Calu3 (cell line): ENCODE measurements at places on chromosomes 4 and X. TPM values are rescaled to one million over a fixed set of nuclear protein-coding genes. Genes with fewer than 3 reads are reported as not detected.

RXFP1 gene
- not detected in 2 replicates for total RNA-seq

USP26 gene
- not detected in 2 replicates for total RNA-seq

SLIT2 gene
- total RNA-seq, result 2.0 and 3.8 TPM in 2 replicates

DCAF4L1 gene
- 0.68 and 1.0 TPM in 2 replicates for total RNA-seq

GRCh38 chr4:25749150-25749794 lies 93.6 kb downstream of the SLC34A2 start:
- no peak for DNase-seq

DNA sequence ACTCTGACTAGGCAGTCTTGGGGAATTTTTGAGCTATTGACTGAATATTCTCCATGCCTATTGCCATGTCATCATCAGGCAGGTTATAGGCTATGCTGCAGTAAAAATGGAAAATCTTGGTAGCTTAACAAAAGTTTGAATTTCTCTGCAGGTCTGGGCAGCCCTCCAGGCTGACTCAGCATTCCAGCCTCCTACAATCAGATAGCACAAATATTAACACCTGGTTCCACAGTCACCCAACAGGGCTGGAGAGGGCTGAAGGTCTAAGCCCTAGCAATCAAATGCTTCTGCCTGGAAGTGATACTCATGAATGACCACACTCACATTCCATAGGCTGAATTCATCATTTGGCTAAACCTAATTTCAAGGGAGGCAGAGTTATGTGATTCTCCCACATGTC lies 9.6 kb upstream of the PPP3CA start:
- peak; percentile 55 for DNase-seq

- no peak for DNase-seq
Observed at GRCh38 chrX:70001269-70001668, 48.5 kb downstream of the AWAT2 start.

DNA sequence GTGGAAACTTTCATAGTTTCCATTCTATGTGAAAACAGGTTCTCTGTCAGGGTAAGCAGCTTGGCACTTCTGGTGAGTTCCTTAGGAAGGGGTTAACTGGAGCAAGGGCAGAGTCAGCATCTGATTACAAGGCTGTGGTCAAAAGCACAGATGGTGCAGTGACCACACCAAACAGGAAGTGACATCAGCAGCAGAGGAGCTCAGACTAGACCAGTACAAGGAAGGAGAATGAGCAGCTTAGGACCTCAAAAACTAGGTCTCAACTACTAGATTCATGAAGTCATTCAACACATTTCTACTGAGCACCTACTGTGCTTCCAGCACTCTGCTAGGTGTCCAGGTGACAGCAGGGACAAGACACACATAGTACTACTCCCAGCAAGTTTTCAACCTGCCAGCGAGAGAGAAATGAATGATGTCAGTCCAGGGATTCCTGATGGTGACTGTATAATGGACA lies 130.2 kb downstream of the AMELX start:
- DNase-seq, result peak; percentile 2

DNA sequence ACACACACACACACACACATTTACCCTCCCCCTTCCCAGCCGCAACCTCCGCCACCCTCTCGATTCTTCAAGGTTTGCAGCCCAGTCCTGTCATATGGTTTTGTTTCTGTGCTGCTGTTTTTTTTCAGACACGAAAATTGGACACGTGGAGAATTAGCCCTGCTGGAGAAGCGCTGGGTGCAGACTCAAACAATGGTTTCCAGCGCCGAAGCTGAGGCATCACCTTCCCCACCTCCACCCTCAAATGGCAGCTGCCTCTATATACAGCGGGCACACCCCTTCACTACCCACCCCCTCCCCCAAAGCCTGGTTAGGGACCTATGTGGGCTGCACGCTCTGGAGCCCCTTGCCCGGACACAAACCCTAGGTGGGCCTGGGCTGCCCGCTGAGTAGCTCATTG lies 87.9 kb downstream of the BCOR start:
- DNase-seq, result no peak

- no peak for DNase-seq
Observed at GRCh38 chr4:11196927-11197522, 231.7 kb downstream of the HS3ST1 start.

DNA sequence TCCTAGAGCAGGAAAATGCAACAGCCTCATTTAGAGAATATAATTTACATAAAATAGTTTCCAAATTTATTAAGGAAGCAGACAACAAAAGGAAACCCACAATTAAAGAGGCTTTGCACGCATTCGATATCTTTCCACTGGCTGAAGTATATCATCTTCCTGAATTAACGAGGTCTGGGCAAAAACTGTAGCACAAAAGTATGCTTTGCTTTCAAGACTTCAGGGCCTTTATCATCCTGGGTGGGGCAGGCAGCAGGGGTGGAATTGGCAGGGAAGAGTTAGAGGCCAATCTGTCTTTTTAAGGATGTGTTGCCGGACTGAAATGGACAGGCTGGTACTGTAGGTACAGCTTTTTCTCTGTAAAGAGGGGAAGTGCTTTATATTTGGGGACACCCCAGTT lies 17.0 kb upstream of the STX18 start:
- DNase-seq, result no peak

- DNase-seq, result peak; percentile 49
Observed at GRCh38 chrX:71859637-71860036, 51.0 kb upstream of the NHSL2 start.
